ENCODE measurements at places on chromosomes 7 and 10.

DNA sequence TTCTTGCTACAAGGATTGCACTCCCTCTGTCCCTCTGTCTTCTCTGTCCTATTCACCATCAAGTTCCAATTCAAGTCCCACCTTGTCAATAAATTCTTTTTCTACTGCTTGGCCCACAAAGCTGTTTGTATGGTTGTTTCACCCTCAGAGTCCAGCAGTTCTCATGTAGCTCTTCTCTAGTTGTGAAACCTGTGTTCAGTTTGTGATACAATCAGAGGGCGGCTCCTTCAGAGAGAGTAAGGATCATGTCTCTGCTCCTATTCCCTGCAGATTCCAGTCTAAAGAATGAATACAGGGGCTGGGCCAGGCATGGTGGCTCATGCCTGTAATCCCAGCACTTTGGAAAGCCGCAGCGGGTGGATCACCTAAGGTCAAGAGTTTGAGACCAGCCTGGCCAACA lies 126.6 kb upstream of the BET1 start:
- no peak for DNase-seq

DNA sequence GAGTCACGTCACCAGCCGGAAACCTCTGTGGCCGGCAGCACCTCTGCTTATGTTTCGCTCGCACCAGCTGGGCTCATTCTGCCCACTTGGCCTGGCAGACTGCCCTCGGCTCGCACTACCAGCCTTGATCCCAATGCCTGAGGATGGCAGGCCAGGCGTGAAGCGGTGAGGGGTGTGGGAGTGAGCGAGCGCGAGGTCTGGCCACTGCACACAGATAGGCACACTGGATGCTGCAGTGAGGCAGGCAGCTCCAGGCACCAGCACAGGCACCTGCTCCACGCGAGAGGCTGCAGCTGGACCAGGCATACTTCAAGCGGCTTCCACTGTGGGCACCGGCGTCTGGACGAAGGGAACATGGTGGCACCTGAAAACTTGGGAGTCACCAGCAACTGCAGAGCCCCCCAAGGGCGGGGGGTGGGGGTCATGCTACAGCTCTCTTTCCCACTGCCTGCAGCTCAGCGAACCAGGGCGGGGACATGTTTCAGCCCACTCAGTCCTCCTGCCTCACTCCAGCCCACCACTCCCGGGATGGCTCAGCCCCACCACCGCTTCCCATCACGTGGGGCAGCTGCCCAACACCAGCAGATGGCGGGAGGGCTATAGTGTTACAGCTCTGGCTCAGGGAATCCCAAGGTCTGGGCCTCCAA lies 5.4 kb upstream of the DMTF1 start:
- DNase-seq: no peak

GRCh38 chr10:127695431-127695830 lies 41.6 kb upstream of the FOXI2 start:
- no peak for DNase-seq

DNA sequence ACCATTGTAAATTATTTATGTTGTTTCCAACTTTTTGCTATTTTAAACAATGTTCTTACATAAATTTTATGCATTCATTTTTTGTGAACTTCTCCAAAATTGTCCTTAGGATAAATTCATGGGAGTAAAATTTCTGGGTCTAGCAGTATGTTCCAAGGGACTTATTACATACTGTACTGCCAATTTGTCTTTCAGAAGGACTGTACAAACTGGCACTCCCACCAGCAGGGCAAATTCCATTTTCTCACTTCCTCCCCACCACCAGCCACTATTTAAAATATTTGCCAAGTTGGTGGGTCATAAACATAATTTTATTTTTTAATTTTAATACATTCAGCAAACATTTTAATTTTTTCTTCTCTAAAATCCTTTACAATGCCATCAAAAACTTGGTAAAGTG lies 13.7 kb upstream of the ARID5B start:
- no peak for DNase-seq

GRCh38 chr10:92667078-92667477 lies 22.7 kb upstream of the HHEX start:
- no peak for DNase-seq

- DNase-seq: no peak
Observed at GRCh38 chr10:127618797-127619196, 69.7 kb downstream of the NPS start.
